ENCODE measurements at places on chromosomes 3 and 15. TPM values are rescaled to one million over a fixed set of nuclear protein-coding genes. Genes with fewer than 3 reads are reported as not detected.

- DNase-seq, result no peak
Observed at GRCh38 chr3:9730657-9731205, 804 bp upstream of the BRPF1 start.

DNA sequence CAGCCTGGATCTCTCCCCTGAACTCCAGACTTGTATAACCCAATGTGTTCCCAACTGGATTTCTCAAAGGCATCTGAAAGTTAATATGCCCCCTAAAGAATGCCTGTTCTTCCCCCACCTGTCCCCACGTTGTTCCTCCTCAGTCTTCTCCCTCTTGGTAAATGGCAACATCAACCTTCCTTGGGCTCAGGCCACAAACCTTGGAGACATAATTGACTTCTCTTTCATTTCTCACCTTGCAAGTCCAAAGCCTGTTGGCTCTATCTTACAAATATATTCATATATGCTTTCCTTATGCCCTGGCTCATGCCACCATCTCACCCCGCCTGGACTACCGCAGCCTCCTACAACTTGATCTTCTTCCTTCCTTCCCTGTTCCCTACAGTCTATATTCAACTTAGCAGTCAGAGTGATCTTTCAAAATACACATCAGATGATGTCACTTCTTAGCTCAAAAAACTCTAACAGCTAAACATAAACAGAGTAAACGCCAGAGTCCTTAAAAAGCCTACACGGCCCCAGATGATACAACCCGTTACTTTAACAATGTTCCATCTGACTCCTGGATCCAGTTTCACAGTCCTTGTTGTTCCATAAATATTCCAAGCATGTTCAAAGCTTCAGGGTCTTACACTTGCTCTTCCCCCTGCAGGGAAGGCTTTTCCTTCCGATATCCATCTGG is 66.2 kb downstream of the ETV5 start:
- no peak for DNase-seq

B3GALNT1 gene
- 23.7 TPM for total RNA-seq

- DNase-seq, result peak; percentile 73
Observed at GRCh38 chr15:90143166-90143655, 40.9 kb upstream of the IDH2 start.

- no peak for DNase-seq
Observed at GRCh38 chr3:39232859-39233258, 40.5 kb upstream of the XIRP1 start.

DNA sequence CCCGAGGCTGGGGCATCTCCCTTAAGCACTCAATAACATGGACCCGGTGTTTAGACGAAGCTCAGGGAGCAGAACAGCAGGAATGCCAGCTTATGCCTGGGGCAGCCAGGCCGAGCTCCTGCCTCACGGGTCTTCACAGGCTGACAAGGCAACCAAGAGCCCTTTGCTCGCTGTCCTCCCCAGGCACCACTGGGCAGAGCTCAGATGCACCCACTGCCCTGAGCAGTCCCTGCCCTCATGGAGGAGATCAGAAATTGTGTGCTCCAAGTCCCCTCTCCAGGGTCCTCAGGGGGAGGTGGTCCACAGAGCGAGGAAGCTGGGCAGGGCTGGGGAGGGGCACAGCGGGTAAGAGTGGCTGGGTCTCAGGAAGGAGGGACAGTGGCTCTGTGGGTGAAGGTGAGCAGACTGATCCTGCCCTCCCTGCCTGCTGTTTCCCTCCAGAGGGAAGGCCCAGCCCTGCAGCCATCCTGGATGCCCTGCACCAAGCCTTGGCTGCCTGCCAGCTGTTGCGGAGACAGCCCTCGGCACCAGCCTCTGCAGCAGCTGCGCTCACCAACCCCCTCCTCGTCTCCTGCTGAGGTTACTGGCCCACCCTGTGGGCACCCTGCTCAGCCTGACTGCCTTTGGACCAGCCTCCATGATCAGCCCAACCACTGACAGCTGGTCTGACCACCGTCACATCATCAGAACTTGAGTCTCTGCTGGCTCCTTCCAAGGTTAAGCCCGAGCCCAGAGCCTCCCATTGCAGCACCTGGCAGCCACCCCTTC is 21.1 kb upstream of the GP9 start:
- peak; percentile 38 for DNase-seq

- peak; percentile 75 for DNase-seq
Observed at GRCh38 chr3:187740421-187741399, 4.6 kb downstream of the BCL6 start.

DNA sequence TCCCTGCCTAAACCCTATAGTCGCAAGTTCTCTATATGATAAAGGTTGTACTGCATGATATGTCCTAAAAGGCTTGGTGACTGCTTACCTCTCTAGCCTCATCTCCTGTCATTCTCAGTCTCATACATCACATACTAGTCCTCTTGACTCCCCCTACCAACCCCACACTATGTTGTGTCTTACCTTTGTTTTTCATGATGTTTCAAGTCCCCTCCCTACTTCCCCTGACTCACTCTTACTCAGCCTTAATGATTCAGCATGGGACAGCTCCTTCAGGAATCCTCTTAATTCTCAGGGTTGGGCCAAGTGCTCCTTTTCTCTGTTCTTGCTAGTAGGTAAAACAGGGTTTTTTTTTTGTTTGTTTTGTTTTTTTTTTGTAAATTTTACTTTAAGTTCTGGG is 49.6 kb downstream of the SLMAP start:
- peak; percentile 76 for DNase-seq

DNA sequence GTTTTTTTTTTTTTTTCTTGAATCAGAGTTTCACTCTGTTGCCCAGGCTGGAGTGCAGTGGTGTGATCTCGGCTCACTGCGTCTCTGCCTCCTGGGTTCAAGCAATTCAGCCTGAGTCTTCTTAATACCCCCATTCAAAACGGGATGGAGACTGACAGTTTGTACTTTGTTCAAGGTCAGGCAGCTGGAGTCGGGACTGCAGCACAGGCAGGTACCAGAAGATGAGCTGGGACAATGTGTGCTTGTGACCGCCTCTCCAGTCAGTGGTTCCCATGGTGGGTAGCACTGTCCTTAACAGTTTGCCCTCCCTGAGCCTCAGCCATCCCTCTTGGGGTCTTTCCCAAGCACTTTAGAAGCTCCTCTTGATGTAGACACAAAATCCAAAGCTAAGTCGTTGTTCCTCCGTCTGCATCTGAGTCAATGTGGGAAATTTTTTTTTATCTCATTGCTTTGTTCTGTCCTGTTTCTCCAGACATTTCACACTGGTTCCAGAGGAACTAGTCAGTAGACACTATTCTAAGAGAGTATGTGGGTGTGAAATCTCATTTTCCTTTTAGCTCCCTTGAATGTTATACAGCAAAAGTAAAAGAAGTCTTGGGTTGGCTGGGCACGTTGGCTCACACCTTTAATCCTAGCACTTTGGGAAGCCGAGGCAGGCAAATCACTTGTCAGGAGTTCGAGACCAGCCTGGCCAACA is 5.3 kb upstream of the TTLL13 start:
- no peak for DNase-seq

DNA sequence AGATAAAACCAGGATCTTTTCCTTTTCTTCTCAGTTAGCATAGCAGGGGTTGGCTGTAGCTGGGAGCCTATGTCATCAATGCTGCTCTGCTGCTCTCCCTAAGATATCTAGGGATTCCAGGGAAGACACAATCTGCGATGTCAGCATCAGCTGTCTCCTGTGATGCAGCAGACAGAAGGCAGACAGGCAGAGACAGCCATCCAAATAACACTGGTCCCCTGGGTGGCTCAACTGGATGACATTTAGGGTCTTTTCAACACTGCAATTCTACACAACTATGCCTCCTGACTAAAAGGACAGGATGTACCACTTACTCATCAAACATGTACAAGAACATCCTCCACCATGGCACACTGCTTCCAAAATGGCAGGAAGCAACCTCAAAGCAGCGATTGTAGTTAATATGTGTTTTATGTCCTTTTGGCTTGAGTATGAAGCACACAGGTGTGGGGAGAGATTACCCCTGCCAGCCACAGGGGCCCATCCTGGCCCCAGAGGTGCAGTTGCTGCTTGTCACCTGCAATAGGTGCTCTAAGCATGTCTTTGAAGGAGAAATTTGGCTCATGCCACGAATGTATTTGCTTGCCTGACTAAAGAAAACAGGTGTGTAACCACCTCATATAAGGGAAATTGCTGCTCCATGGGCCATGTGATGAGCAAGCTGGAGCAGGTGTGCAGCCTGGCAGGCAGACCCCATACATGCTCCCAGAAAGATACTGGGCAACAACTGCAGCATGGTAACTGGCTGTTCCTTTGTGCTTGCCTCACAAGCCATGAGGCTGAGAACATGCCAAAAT is 357.8 kb downstream of the VPS13C start:
- DNase-seq, result no peak

GP9 gene
- total RNA-seq, result not detected

DNA sequence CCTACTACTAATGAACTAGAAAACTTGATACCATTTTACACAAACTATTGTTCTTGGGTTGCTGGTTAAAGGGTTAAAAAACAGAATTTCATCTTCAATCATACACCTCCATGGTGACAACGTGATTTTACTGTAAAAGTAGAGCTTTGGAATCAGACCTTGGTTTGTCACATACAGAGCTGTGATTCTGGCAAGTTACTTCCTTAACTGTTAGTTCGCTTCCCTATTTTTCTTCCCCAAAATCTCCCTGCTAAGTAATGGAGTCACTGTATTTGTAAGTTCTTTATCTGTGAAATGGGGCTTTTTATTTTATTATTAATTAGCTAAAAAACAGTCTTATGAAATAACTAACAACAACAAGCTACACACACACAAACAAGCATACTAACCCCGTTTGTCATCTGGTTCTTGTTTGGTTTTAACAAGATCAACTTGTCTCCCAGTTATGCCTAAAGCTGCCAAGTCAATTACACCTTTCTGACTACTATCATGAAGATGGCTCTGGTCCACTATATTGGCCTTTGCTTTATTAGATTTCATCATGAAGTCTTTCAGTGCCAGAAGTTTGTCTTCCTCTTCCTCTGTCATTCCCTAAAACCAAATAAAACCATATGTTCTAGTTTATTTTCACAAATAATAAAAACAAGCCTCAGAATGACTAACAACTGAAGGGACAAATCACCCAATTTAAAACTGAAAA is 38.6 kb downstream of the PIK3R4 start:
- no peak for DNase-seq

C2CD4B gene
- total RNA-seq, result 96.0 TPM

XIRP1 gene
- total RNA-seq, result not detected

NDN gene
- 40.3 TPM for total RNA-seq

Measured in dermis blood vessel endothelial cell (primary cell).